LNCaP clone FGC (cell line): ENCODE measurements at places on chromosomes 7 and 10.
A peak's percentile ranks its signal among the peaks of the same experiment; 100 is the strongest.

DNA sequence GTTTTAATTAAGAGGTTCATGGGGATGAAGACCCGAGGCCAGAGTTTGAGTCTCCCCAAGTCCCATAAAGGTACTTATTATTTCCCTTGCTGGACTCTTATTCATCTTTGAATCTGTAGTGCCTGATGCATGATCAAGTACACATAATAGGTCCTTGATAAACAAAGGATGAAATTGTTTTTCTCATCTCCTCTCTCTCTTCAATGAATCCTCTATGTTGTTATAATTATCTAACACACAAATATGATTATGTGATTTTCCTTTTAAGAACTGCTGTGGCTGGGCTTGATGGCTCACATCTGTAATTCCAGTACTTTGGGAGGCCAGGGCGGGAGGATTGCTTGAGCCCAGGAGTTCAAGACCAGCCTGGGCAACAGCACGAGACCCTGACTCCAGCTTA lies 117.7 kb downstream of the BAMBI start:
- DNase-seq = no peak

GRCh38 chr7:136102881-136103280 lies 125.7 kb upstream of the MTPN start:
- no peak for DNase-seq

DNA sequence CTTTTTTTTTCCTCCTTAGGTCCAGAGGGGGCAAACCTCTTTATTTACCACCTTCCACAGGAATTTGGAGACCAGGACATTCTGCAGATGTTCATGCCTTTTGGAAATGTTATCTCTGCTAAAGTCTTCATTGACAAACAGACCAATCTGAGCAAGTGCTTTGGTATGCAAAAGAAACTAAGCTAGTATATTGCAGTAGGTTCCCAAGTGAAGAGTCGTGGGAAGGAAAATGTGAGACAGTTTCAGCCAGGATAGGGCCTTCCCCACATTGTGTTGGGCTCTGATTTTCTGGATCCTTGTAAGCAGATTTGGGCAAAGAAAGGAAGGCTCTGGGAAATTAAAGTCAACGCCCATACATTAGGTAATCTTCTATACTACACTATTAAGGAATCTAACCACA lies 285.6 kb downstream of the USP6NL start:
- DNase-seq = no peak

GRCh38 chr7:126501617-126502016 lies 751.1 kb downstream of the GRM8 start:
- peak; percentile 22 for DNase-seq

- DNase-seq = no peak
Measured at GRCh38 chr10:30705101-30705624, 75.6 kb upstream of the LYZL2 start.

GRCh38 chr10:27258838-27259812 lies 18.5 kb upstream of the ACBD5 start:
- DNase-seq = no peak

GRCh38 chr7:132134814-132135445 lies 441.3 kb downstream of the PLXNA4 start:
- no peak for DNase-seq

- DNase-seq = no peak
Measured at GRCh38 chr7:48285373-48285772, 114.1 kb downstream of the ABCA13 start.

DNA sequence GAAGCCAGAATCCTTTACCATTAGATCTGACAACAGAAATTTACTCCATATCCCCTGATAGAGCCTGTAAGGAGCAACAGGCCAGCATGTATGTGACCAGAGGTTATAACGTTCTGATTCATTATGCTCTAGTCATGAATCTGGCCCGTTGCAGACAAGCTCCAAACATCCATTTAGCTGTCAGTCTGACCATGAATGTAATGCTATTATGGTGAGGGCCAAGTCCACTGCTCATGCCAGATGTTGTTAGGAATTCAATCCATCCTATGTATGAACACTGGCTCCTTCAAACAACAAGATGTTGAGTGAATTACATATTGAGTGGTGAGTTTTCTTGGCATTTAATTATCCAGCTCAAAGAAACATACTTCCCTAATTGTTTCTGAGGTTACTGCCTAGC lies 610.1 kb upstream of the ANKRD30A start:
- no peak for DNase-seq

- DNase-seq = peak; percentile 47
Measured at GRCh38 chr7:123871998-123872867, 27.3 kb downstream of the HYAL4 start.

DNA sequence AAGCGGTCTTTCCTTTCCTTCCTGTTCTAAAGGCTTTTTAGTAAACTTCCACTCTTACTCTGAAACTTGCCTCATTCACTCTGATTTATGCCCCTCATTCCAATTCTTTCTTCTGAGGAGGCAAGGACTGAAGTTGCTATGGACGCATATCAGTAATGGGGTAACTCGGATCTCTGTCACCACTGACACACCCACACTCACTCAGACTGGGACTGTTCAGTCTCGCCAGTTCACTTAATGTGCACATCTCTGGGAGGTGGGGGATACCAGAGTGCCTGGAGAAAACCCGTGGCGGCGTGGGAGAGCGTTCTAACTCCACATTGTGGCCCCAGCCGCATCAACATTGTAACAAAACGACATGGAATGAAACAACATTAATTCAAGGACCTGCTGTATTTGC lies 1139.3 kb upstream of the CELF2 start:
- DNase-seq = no peak

- DNase-seq = no peak
Measured at GRCh38 chr10:88006261-88006660, 142.8 kb downstream of the PTEN start.

DNA sequence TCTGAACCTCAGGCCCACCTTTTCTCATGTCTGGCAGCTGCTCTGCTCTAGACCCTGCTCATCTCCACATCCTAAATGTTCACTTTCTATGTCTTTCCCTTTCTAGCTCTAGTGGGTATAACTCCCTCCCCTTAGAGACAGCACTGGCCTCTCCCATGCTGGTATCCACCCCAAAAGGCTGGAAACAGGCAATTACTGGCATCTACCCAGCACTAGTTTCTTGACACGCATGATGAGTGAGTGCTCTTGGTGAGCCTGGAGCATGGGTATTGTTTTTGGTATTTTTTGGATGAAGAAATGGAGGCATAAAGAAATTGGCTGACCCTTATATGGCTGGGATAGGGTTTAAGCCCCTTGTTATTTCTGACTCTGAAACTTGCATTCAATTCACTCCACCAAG lies 156.0 kb downstream of the EGFR start:
- DNase-seq = no peak

GRCh38 chr10:75652146-75652740 lies 220.8 kb downstream of the LRMDA start:
- DNase-seq = no peak

GRCh38 chr7:69843653-69844052 lies 245.4 kb downstream of the AUTS2 start:
- DNase-seq = no peak

- DNase-seq = no peak
Measured at GRCh38 chr10:103665162-103665889, 171.8 kb downstream of the NEURL1 start.
